ENCODE measurements at places on chromosomes 11 and 22.
A peak's percentile ranks its signal among the peaks of the same experiment; 100 is the strongest.

DNA sequence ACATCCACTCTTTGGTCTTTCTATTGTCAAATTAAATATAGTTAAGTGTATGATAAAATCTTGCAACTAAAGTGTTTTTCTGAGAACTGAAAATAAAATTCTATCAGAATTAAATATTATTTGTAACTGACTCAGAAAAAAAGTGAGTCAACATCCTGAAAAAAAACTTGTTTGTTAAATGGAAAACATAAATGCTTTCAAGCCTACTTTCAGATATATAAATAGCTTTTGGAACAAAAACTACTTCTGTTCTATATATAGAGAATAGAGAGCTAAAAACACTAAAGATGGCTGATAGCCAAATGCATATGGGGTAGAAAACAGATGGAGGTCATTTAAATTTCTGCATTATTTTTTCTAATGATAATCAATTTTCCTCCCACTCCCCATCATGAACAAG, 61.8 kb downstream of the PIK3C2A start:
- DNase-seq = no peak

GRCh38 chr11:127226380-127226779, 225.8 kb upstream of the KIRREL3 start:
- no peak for DNase-seq

- no peak for DNase-seq
Measured at GRCh38 chr11:43694477-43694876, 13.9 kb downstream of the HSD17B12 start.

- DNase-seq = no peak
Measured at GRCh38 chr22:36252754-36253522, at the start of gene APOL1. TSS of gene APOL1 (plus strand) at chr22:36253133. CDS start at chr22:36254956, 1,823 bp downstream.

- DNase-seq = no peak
Measured at GRCh38 chr11:120959189-120959588, 64.7 kb upstream of the TBCEL start.

DNA sequence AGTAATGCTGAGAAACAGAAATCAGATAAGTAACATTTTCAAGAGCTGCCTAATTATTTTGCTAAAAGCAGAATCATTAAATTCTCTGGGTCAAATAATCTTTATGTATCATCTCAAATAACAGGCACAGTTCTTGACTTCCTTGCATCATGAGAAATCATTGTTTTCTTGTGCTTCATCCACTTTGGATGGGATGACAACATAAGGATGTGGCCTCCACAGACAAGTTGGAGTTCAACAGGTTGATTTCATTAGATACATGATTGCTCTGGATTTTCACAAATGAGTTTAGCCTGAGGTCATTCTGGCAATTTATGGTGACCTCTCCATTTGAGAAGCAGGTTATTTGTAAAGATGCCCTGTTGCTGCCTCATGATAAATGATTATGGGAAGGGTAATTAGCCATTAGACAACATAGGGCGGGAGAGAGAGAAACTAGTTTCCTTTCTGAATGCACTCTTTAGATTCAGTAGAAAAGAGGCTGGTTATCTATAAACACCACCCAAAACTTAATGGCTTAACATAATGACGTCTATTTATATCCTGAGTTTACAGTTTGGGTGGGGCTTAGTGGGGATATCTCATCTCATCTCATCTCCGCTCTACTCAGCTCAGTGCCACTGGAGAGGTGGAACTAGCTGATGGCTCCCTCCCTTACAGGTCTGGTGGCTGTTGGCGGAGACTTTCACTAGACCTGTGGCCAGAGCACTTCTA, 35.0 kb upstream of the ADORA2A start:
- DNase-seq = no peak

GRCh38 chr11:59778122-59778521, 22.9 kb downstream of the STX3 start:
- DNase-seq = no peak

DNA sequence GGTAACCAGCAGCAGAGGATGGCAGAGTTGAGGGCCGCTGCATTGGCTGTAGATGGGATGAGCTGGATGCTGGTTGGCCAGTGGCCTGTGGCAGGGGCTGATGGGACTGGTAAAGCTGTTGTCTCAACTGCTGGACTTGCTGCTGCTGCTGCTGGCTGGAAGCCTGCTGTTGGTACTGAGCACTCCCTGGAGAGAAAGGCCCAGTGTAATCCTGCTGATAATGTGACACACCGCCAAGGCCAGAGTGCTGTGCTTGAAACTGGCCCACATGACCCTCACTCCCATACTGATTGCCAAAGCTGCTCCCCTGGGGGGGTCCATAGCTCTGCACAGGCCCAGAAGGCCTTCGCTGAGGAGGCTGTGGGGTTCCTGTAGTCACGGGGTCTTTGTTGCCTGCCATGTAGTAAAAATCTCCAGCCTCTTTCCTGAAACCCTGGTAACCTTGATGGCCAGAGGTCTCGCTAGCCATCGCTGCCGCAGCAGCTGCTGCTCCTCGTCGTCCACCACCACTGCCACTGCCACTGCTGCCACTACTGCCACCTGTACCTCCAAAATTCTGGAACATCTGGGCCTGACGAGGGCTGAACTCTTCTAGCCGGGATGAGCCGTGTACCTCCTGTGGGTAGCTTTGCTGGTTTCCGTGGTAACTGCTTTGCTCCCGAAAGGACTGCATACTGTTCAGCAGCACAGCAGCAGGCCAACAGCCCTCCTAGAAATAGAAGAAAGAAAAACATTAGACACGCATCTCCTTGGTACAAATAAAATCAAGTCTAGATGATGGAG, 55.6 kb downstream of the TCF20 start:
- DNase-seq = peak; percentile 96

DNA sequence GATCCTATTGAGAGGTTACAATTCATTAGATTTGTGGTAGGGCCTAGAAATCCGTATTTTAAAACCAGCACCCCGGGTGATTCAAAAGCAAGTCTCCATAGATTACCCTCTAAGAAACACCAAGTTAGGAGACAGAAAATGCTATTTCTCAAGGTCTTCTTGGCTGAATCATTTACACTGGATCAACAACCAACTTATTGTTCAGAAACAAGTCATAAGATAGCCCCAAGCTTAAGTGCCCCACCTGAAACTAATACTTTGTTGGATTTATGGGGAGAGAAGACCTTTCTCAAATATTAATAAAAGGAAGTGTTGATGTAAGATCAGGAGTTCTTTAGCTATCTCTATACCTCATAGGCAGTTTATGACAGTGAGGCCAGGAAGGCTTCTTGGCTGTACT, 345.2 kb downstream of the LARGE1 start:
- DNase-seq = no peak

- DNase-seq = no peak
Measured at GRCh38 chr22:30007361-30007760, 72.9 kb upstream of the HORMAD2 start.

GRCh38 chr11:120878781-120879180, 145.1 kb upstream of the TBCEL start:
- no peak for DNase-seq

DNA sequence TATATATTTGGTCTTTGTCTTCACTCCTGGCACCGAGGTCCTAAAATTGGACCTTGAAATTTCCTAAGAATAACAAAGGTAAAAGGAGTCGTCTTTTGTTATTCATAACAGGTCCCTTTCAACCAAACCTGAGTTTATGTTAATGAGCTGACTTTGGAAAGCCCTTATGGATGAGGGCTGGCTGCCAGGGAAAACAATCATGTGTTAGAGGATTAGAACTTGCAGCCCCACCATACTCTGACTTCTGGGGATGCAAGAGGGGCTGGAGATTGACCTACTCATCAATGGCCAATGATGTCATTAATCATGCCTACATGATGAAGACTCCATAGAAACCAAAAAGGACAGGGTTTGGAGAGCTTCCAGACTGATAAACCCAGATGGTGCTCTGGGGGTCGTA, 118.9 kb downstream of the MRTFA start:
- DNase-seq = no peak

DNA sequence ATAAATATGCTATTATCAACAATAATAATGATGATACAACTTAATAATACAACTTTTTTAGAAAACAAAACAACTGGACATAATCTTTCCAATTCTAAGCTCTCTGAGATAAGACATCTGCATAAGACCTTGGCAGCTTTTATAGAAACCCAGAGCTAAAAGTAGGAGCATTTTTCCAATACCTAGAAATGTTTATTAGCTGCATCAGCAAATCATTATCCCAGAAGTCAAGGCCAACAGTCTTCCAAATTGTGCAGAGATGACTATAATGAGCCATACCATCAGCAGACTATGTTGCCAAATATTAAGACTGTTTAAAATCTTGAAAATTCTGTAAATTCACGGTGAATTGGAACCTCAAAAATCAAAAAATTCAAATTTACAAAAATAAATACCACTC, 30.3 kb downstream of the DCUN1D5 start:
- DNase-seq = no peak

GRCh38 chr11:115226556-115226955, 277.7 kb downstream of the CADM1 start:
- no peak for DNase-seq

DNA sequence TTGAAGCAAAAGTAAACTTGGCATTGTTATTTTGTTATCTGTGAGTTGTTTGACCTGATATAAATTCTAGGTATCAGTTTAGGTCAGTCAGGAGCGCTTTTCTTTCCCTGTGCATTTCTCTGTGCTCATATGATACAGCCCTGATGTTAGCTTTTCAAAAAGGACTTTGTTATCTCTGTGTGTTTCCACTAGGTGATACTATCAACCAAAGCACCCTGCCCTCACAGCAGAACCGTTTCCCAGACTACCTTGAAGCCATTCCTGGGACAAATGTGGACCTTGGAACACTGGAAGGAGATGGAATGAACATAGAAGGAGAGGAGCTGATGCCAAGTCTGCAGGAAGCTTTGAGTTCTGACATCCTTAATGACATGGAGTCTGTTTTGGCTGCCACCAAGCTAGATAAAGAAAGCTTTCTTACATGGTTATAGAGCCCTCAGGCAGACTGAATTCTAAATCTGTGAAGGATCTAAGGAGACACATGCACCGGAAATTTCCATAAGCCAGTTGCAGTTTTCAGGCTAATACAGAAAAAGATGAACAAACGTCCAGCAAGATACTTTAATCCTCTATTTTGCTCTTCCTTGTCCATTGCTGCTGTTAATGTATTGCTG, 87.7 kb upstream of the BIRC3 start:
- no peak for DNase-seq
